DMS 273 treated with DMSO at 0.1 percent for 48 hours (cell line): ENCODE measurements at places on chromosomes 2 and 18.

- DNase-seq: no peak
Measured at GRCh38 chr2:220275454-220275853, 648.0 kb downstream of the SLC4A3 start.

- no peak for DNase-seq
Measured at GRCh38 chr2:18276583-18277075, 283.8 kb downstream of the RDH14 start.

- DNase-seq: no peak
Measured at GRCh38 chr2:224753743-224754540, 37.8 kb upstream of the CCDC195 start.

DNA sequence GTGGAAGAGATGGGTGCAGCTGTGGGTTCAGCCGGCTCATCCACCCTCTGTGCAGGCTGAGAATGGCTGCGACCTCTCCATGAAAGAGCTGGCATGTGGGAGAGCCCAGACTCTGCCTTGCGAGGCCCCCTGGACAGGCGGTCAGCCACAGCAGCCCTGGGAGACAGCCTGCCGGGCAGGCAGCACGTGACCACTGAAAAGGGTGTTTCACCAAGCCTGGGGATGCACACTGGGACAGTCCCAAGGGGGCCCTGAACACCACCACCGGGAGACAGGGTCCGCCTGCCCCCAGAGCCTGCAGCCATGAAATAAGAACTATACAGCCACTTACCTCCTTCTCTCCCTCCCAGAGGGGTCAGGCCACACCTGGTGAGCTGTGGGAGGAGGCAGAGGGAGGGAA, 11.5 kb downstream of the RFX8 start:
- no peak for DNase-seq

- DNase-seq: no peak
Measured at GRCh38 chr18:54233747-54234146, 9.3 kb upstream of the MBD2 start.

DNA sequence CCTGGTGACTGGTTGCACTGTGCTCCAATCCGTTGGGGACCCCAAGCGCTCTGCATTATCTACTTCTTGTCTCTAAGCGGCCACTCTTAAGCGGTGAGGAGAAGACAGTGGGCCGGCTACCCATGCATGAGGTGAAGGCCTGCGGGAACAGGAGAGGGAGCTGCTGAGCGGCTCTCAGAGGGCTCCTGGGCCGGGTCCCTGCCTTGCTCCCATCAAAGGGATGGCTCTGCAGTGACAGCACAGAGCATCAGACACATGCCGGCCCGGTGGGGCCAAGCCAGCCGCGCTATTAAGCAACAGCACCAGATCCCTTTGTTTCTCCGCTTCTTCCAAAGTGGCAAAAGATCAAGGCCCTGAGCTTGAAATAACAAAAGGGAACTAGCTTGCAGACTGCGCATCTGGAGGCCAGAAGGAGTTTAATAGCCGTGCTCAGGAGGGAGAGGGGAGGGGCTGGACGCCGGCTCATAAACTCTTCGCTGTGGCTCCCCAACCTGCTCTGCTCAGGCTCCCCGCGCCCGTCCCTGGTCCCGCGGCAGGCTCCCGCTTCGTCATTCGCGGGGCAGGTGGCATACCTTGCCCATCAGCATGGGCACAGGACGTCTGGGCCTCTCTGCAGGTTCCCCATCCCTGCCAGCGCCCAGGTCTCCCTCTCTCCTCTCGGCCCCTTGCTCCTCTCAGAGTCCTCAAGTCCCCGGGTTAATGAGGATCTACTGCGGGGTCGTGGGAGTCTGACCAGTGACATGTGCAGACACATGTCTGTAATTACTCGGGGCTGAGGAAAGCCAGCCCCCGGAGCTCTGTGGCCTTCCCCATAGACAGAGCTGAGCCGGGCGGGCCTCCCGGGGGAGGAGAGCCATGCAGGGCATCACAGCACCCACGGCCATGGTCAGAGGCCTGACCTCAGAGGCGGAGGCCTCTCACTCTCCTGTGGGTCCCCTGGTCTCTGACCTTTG, 96.7 kb downstream of the ASB1 start:
- DNase-seq: peak; percentile 14

GRCh38 chr2:151906633-151906998, 78.4 kb upstream of the ARL5A start:
- no peak for DNase-seq

- DNase-seq: no peak
Measured at GRCh38 chr2:176415937-176416499, 146.8 kb downstream of the MTX2 start.

- peak; percentile 20 for DNase-seq
Measured at GRCh38 chr2:121689356-121689755, 40.1 kb upstream of the CLASP1 start.

DNA sequence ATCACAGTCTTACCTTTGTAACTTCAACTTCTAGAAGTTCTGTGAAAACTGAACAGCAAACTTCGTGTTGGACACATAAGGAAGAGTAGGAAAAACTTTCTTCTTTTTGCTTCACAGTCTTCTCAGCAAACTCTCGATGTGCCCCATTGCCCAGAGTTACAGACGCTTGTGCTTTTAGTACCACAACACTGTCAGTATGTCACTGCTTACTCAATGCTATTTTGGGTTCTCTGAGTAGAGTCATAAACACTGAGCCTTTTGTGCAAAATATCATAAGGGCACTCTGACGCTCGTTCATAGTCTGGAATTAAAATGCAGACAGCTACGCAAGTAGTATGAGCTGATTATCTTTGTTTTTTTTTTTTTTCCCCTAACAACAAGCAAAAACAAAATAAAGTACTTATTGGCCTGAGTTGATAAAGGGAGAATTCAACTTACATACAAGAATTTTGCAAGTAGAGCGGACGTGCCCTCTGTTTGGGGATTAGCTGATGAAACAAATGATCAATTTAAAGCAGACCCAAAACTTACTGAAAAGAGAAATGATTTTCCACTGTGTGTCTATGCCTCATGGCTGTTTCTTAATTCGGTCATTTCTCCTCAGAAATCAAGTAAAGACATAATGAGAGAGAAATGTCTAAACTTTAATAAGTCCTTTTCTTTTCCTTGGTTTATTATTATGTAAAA, at the start of gene CDH19:
Gene CDH19 (minus strand): TSS at position 150 of the 687 bp plus-strand sequence. CDS start 31,886 bp downstream, outside the sequence.
- no peak for DNase-seq

DNA sequence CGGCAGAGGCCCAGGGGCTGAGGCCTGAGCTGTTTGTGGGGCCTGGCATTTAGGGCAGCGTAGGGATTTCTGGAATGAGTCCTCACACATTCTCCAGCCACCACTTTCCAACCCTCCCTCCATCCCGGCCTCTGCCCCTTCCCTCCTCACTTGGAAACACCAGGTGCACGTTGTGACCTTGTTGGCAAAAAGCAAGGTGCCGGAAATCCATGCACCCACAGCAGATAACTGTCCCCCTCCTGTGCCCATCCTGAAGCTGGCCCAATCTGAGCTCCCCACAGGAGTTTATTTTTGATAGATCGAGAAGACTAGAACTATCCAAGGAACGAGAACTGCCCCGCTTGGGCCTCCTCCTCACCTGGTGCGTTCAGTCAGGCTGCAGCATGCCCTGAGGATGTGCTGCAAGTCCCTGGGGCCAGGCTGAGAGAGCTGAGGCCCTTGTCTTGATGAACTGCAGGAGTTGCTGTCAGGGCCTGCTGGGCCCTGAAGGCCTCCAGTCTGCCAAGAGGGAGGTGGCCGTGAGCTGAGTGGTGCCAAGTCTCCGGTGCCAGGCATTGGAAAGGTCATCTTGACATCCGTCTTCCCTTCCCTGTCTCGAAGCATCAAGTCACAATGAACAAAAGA, 55.8 kb downstream of the CTIF start:
- no peak for DNase-seq
